Prostate gland (tissue), 2 donors: ENCODE measurements at places on chromosomes 11 and 22.

- DNase-seq = no peak
- no peaks in the 10 kb centered on the region for H3K4me1 ChIP-seq
- H3K4me3 ChIP-seq = peak overlapping the region; percentile 98
Observed at GRCh38 chr11:74592063-74592440, 330 bp upstream of the POLD3 start.

DNA sequence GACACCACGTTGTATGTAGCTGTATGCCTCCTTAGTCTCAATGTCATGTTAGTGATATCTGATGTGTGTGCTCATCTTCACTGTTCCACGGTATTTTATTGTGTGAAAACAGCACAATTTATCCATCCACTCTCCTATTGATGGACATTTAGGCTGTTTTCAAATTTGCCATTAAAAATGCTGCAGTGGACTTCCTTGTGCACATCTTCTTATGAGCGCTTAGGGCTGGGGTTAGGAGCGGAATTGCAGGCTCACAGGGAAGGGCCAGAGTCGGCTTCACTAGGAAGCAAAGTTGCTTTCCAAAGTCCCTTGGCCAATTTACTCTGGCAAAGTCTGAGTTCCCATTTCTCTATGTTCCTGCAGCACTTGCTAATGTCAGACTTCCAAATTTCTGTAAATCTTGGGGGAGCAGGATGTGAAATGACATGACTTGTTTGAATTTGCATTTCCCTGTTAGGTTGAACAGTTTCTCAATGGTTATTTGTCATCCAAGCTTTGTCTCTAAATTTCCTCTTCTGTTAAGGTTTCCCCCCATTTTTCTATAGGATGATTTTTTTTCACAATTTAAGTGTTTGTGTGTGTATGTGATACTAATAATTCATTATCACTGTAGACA is 75.4 kb downstream of the MYEOV start:
- H3K36me3 ChIP-seq = no peaks in the 10 kb centered on the region
- H3K4me1 ChIP-seq = no peaks in the 10 kb centered on the region
- DNase-seq = no peak
- H3K4me3 ChIP-seq = no peak overlapping the region
- H3K27ac ChIP-seq = no peak overlapping the region

- no peaks in the 10 kb centered on the region for H3K4me1 ChIP-seq
- peaks cover 15% of the 10 kb centered on the region for H3K27me3 ChIP-seq
- no peak overlapping the region for H3K27ac ChIP-seq
- H3K36me3 ChIP-seq = no peaks in the 10 kb centered on the region
- no peak overlapping the region for H3K4me3 ChIP-seq
Observed at GRCh38 chr22:49666146-49666809, 161.4 kb downstream of the BRD1 start.

DNA sequence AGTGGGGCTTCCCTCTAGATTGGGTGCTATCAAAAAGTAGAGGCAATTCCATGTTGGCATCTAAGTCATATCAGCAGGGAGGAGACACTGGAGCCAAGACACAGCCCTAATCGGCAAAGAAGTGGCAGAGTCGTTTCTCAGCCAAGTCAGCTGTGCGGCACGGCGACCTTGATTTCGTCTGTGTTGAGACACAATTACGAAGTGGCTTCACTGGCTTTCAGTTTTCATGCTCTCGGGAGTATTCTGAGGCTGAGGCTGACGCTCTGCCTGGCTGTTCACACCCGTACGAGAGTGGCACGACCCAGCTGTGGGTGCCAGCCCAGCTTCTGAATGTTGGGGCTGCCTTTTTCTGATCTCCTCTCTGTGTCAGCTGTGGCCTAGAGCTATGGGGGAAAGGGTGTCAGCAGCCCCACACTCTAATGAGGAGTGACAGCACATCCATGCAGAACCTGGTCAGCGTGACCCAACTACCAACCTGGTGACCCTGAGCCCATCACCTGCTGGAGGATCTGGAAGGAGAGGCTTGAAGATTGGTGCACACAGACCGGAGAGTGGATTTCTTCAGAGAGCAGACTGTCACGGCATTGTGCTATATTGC is 105.7 kb upstream of the TMEM45B start:
- no peak overlapping the region for H3K27ac ChIP-seq
- no peaks in the 10 kb centered on the region for H3K27me3 ChIP-seq
- no peaks in the 10 kb centered on the region for H3K4me1 ChIP-seq
- no peaks in the 10 kb centered on the region for H3K36me3 ChIP-seq
- no peak overlapping the region for H3K4me3 ChIP-seq

DNA sequence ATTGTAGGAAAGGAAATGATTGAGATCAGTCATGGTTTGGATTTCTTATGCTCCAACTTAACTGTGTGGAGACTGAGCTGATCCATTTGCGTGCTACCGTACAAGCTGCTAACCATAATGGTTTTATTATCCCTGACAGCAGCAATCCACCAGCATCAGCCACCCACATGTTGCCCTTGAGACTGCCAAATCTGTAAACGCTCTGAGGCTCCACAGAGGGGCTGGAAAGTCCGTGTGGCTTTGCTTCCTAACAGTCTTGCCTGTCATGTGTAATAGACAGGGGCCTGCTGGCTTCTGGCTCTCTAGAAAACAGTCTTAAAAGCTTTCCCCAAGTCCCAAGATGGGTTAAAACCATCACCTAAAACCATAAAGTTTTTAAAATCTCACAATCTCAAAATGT is 30.1 kb downstream of the ATG16L2 start:
- no peaks in the 10 kb centered on the region for H3K4me1 ChIP-seq
- H3K27me3 ChIP-seq = no peaks in the 10 kb centered on the region
- no peak overlapping the region for H3K27ac ChIP-seq
- no peaks in the 10 kb centered on the region for H3K36me3 ChIP-seq
